Activated effector memory CD4-positive, alpha-beta T cell treated with anti-CD3 and anti-CD28 coated beads, Interleukin-2, amount 50 U/mL, for 16 hours (primary cell): ENCODE measurements at places on chromosomes 16 and 17.

- DNase-seq: peak; percentile 31
Measured at GRCh38 chr17:57706761-57707160, 38.3 kb downstream of the CCDC182 start.

- no peak for DNase-seq
Measured at GRCh38 chr16:70730944-70731343, 45.1 kb upstream of the MTSS2 start.

DNA sequence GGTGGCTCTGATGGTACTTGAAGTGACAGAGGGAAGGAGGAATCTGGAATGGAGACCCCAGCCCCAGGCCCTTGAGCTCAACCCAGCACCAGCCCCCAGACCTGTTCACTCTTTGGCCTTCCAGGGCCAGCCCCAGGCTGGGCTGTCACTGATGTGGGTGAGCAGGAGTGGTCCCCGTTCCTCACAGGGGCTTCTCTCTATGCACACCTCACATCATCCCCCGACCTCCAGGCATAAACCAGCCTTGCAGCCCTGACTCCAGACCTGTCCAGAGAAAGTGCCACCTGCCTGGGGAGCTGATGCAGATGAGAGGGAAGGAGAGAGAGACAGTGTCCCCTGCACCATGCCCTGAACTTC, 182.6 kb upstream of the SDK2 start:
- no peak for DNase-seq

DNA sequence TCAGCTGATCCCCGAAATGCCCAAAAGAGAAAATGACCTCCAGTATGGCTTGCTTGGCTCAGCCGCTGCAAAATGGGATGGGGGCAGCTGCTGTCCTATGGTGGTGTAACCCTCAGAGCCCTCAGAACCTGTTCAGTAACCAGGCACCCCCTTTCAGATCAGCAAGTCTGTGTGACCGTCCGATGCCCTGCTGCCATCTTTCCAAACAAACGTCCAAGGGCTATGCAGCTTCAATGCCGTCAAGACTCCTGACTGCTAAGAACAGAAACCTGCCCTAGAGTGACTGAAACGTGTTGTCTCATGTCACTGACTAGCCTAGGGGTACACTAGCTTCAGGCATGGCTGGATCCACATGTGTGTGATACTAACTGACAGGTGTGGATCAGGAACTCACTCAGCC, 70.4 kb downstream of the GNAO1 start:
- no peak for DNase-seq

- peak; percentile 63 for DNase-seq
Measured at GRCh38 chr17:40110026-40110845, 9.8 kb upstream of the NR1D1 start.

DNA sequence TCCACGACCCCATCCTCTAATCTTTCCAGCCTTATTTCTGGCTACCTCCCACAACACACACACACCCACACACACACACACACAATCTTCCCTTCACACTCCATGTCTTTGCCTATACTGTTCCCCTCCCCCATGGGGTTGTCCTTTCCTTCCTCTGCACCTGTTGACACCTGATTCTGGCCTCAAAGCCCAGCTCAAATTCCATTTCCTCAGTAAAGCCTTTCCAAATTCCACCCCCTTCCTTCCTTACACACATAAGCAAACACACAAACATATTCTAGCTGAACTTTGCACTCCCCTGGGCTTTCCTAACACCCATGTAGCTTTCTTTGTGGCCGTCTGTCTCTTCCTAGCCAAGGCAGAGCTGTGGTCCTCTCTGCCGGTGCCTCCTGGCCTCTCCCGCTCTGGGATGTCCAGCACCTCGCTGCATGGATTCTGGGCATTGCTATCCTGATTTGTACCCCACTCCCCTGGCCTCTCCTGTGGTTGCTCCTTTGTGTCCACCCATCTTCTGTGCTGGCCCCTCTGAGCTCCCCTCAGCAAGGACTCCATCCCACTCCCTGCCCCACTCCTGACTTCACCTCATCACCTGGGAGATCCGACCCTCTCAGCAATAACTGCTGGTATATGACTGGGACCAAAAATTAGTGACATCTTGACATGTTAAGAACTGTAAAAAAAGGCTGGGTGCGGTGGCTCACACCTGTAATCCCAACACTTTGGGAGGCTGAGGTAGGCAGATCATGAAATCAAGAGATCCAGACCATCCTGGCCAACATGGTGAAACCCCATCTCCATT, 8.4 kb upstream of the SRCIN1 start:
- DNase-seq: no peak

- DNase-seq: no peak
Measured at GRCh38 chr17:64063088-64063487, 42.7 kb upstream of the ICAM2 start.

GRCh38 chr16:87133112-87133850, 183.9 kb downstream of the C16orf95 start:
- DNase-seq: no peak

- DNase-seq: no peak
Measured at GRCh38 chr17:58710948-58711552, 18.6 kb downstream of the RAD51C start.

DNA sequence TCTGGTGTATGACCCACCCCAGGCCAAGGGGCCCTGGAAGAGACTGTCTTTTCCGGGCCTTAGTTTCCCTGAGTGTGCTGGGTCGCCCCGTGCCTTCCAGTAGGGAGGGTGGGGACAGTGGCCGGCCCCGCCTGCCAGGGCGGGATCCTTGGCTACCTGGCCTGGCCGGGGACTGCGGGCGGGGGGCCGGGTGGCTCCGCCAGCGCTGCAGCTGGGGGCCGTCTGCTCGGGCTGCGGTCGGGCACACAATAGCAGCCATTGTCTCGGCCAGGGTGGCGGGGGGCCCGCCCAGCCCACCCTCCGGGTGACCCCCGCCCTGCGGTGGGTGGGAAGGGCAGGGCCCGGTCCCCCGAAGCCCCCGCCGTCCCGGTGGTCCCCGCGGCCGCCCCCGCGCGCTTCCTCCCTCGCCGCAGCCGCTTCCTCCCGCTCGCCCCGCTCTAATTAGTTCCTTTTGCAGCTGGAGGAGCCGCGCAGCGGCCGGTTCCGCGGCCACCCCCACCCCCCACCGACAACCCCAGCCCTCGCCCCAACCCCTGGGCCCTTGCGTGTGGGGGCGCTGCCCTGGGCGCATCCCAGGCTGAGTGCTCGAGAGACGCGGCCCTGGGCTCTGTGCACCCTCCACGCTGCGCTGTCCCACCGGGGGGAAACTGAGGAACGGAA, 11.6 kb downstream of the GLIS2 start:
- no peak for DNase-seq

- no peak for DNase-seq
Measured at GRCh38 chr17:5582209-5583185, 1.8 kb downstream of the NLRP1 start.

- no peak for DNase-seq
Measured at GRCh38 chr16:17457997-17458396, 12.8 kb downstream of the XYLT1 start.

GRCh38 chr17:77254951-77255825, 114.4 kb downstream of the SEC14L1 start:
- DNase-seq: no peak

- DNase-seq: no peak
Measured at GRCh38 chr16:55592306-55592705, 25.8 kb downstream of the CAPNS2 start.

DNA sequence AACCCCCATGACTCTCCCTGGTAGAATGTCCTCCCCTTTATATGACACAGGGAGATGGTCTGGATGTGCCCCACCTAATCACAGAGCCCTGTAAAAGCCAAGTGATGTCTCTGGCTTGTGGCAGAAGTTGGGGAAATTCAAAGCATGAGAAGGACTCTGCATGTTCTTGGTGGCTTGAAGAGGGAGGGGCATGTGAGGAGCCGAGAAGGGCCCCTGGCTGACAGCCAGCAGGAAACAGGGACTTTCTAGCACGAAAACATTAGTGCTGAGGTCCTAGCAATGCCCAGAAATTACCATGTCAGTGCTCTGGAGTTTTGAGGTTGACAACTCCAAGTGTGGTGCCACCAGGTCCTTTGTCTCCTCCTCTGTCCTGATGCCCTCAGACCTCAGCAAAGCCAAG, 75.9 kb downstream of the USP22 start:
- DNase-seq: no peak

DNA sequence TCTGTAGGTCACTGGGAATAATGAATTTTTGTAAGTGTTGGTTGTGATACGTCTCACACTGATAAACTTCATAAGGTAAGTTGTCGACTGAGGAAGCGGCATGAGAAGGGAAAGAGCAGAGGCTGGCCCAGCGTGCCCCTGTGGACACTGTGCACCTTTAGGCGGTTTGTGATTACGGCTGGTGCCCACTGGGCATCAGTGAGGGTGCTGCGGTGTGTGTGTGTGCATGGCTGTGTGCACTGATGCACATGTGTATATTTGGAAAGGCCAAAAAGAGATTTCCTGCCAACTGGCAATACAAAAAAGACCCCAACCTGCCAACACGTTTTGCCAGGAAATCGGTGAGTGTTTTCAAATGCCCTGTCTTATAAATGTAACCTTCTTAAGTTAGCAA, 11.9 kb downstream of the IRF8 start:
- DNase-seq: no peak

- DNase-seq: no peak
Measured at GRCh38 chr16:2157480-2158261, 2.1 kb downstream of the TRAF7 start.

GRCh38 chr16:11796227-11797165, 562 bp downstream of the ZC3H7A start:
- peak; percentile 81 for DNase-seq

DNA sequence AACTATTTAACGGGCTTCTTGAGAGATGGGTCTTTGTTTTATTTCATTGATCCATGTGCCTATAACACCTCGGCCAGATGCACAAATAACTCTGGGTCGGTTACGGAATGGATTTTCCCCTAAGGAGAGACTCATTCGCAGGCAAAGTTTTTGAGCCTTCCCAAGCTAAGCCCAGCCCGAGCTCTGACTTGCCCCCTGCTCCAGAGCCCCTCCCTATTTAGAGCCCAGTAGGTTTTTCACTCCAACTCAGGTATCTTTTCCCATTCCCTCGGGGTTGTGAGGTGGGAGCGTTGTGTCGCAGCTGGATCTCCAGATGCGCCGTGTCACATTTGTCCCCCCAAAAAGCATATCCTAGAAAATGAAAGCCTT, 812 bp upstream of the MYOCD start:
- DNase-seq: no peak

- no peak for DNase-seq
Measured at GRCh38 chr16:929227-930073, 41.3 kb downstream of the LMF1 start.

DNA sequence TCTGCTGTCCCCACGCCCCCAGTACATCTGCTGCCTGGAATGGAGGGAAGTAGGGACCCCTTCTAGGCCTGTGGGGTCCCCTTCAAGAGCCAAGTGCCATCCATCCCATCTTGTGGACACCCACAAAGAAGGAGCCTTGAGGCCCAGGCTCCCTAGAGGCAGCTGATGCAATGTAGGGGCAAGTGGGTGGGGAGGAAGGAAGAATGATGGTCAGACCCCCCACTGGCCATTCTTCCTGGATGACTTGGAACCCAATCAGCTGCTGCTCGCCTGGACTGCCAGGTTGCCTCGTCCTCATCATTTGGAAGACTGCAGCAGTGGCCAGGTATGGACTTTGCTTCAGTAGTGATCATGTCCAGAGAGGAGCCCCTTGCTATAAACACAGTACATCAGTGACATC, 48.9 kb downstream of the SMPD3 start:
- DNase-seq: peak; percentile 57

DNA sequence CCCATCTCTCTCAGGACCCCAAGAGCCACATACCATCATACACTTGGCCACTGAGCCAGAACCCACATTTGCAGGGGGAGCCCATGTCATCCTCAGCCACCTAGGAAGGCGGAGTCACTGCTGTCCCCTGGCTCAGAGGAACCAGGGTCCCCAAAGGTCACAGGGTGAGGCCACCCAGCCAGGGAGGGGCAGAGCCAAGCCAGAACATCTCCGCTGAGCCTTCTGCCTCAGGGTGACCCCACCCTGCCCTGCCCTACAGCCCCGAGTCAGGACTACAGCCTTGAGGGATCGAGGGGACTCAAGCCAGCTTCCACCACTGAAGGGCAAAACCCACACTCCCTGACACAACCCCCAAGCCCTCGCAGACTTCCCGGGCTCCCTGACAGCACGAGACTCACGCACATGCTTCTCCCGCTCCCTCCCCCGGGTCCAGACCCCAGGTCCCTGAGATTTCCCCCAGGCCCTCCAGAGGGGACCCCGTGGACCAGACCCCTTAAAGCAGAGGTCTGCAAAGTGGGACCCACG, 17.4 kb downstream of the PIEZO1 start:
- no peak for DNase-seq

GRCh38 chr17:73293480-73293911, 18.3 kb downstream of the CDC42EP4 start:
- DNase-seq: no peak

- no peak for DNase-seq
Measured at GRCh38 chr17:77125432-77125901, 15.3 kb upstream of the SEC14L1 start.

- DNase-seq: no peak
Measured at GRCh38 chr17:8621585-8621984, 8.9 kb downstream of the MYH10 start.

- DNase-seq: no peak
Measured at GRCh38 chr16:78116946-78117345, 17.5 kb downstream of the WWOX start.

DNA sequence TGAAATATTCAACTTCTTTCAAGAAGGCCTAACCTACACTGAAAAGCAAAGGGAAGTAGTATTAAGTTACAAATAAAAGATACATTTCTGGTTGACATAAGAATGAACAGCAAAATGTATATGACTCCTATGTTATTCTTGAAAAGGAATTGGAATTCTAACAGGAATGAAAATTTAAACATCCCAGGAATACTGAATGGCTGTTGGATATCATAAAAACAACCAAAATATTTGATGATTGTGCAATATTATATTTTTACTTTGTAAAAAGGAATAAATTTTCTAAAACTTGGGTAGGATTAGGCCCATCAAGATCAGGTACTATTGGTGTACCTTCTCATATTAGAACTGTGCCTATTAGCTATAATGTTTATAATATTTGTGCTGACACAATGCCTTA, 50.0 kb downstream of the CYB5B start:
- DNase-seq: no peak

GRCh38 chr17:46942441-46943217, 19.7 kb downstream of the GOSR2 start:
- peak; percentile 78 for DNase-seq

DNA sequence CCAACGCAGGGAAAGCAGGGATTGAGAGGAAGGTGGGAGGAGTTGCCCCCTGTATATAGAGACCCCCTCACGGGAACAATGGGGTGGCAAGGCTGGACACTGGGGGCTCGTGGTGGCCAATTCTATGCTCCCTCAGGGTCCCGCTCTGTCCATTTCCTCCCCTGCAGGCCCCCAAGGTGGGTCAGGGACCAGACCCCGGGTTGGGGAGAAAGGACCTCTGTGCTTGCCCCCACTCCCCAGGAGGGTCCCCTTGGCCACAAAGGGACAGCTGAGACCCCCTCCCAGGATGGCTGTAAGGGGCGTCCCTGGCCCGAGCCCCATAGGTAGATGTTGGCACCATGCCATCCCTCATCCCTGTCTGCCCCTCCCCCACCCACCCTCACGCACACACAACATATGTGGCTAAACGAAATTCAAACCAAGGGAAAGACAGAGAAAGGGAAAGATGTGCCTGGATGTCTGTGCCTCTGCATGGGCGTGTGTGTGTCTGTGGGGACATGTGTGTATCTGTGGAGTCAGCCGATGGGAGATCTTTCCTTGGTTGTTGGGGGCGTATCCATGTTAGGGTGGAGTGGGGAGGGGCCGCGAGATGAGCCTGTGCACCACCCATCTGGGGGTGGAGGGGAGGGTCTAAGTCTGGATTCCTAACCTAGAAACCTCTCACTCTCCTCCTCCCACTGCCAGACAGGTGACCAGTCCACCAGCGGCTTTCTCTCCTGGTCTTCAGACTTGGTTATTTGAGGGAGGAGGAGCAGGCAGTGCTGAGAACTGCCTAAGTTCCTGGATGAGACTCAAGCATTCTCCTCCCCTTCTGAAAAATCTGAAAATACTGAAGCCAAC, 642 bp upstream of the NEUROD2 start:
- DNase-seq: no peak
